Naive thymus-derived CD4-positive, alpha-beta T cell (primary cell): ENCODE measurements at places on chromosomes 16 and 17. TPM values are rescaled to one million over a fixed set of nuclear protein-coding genes. Genes with fewer than 3 reads are reported as not detected.

GRCh38 chr17:49715717-49716279, 8.0 kb upstream of the SLC35B1 start:
- no peak for DNase-seq

The MLX gene
- 35.3 TPM for total RNA-seq

The AFMID gene
- 16.4 and 19.2 TPM in 2 replicates for total RNA-seq

DNA sequence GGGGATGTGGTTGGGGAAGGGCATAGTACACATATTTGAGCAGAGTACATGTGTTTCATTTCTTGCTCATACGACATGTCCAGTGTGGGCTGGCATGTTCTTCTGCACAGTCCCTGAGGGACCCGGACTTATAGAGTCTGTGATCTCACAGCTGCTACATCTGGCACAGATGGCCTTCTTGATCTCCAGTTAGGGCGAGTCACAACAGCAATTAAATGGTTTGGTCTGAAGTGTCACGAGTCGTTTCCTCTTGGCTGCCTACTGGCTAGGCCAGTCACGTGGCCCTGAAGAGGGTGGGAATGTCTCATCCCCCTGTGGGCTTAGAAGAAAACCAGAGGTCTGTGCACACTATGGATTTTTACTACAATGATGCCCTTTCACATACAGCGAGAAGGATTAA, 443.6 kb downstream of the WWOX start:
- DNase-seq, result no peak

- no peak for DNase-seq
These were observed 124.9 kb upstream of the CORO6 start for GRCh38 chr17:29747660-29748059.

The OR3A2 gene
- 1.5 TPM for total RNA-seq

DNA sequence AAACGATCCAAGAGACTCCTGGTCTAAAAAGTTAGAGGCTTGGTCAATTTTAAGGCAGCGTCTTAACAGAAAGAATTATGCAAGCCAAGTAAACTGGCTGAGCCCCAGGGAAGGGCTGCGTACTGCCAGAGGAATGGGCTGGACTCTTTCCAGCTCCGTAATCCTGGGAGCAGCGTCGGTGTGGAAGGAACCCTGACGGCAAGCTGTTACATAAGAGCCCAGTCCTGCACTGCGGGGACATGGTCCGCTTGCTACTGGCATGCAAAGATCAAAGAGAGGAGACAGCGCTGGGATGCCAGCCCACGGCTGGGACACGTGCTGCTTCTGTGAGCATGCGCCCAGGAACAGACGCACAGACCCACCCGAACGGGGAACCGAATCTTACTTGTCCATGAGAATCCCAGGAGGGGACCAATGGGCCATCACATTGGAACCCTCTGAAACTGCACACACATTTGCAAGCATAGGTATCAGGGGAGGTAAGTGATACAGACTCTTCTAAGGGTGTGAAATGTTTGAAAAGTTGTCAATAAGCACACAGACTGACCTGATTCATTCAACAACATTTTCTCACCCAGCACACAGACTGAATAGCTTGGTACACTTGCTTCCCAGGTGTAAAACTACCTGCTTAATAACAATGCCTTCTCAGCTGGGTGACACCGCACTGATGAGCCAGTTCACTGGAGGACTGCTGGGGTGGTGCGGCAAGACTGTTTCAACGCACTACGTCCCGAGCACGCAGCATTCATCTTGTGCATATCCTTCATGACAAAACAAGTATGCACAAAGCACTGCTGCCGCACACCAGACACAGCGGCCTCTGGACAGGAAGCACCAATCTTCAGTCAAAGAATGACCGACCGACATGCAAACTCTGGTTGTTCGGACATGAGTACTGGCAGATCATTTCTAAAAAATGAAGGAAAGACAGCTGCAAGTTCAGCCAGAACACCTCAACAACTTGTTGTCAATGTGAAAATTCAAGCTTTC, 94.9 kb downstream of the ANKRD11 start:
- DNase-seq, result no peak
